ENCODE measurements at places on chromosomes 4 and X.

DNA sequence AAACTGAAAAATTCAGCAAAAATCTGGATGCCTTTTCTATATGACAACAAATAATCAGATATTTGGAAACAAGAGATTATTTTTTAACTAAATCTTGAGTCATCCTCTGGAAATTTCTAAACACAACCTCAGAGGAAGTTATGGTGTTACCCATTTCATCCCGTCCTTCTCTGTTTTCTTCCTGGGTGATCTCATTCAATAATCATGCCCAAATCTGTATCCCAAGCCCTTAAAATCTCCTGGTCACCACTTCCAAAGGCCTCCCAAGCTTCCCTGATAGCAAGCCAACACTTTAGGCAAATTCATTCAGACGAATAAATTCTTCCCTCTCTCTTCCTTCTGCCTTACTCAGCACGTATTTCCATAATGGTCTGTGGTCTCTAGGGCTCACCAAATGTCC is 9.7 kb upstream of the SORCS2 start:
- no peak for DNase-seq

DNA sequence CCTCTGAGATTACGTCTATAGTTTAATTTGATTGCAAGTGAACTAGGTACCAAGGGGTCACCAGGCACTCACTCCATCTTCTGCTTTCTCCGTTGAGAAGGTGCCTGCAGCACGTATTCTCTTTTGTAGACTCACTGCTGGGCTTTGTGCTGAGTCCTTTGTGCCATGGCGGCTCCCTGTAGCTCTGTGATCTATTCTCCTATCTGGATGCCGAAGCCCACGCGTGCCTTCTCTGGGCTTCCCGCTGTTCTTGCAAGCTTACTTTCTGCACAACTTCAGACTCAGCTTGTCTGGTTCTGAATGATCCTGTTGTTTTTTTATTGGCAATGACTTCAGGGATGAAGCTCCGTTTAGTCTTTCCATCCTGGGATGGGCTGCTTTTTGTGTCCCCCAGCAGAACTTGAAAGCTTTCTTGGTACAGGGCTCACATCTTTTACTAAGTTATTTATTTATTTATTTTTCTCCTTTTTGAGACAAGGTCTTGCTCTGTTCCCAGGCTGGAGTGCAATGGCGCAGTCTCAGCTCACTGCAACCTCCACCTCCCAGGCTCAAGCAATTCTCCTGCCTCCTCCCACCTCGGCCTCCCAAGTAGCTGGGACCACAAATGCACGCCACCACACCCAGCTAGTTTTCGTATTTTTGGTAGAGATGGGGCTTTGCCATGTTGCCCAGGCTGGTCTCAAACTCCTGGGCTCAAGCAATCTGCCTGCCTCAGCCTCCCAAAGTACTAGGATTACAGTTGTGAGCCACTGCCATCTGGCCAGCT is 100.9 kb upstream of the NKX1-1 start:
- no peak for DNase-seq

DNA sequence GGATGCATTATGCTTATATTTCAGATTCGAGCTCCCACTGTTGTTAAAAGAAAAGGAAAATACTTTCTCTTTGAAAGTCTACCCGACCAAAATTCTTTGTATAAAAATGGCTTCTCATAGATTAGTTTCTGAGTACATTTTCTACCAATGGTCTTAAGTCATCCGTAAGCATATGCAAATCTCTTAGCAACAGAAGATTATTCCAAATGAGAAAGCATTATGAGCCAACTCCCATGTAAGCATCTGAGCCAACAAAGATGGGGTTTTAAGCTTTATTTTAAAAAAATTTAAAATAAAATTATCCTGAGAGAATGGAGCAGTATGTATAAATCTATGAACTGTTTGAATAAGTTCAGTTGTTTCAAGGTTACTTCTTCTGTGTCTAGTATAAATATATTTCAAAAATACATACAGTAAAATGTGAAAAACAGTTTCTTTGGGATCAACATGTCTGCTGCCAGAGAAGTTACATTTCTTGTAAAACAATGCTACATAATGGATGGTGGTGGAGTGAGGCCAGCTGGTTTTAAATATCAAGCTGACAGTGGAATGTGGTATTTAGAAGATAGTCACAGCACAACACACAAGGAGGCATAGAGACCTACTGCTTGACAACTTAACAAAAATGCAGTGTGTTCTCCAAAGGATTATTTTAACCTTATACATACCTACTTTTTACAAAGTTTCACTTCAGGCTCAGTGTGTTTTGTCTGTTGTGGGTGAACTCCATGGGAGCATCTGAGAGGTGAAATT is 199.5 kb upstream of the DIPK2B start:
- no peak for DNase-seq

DNA sequence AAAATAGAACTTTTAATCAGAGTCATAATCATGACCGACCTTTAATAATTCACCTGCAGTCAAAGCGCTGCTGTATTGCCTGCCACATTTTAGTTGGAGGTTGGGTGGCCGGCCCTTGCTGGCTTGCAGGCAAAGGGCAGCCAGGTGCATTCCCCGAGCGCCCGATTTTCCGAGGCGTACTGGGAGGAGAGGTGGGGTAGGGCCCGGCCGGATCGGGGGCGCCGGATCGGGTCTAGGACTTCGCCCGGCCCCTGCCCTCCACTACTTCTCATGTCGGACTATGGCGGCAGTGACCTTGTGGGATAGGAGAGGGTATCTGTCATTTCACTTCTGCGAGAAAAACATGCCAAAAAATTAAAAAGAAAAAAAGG is 2.5 kb upstream of the RS1 start:
- DNase-seq: peak; percentile 2

- no peak for DNase-seq
Observed at GRCh38 chr4:6437826-6438238, 34.6 kb downstream of the PPP2R2C start.

GRCh38 chr4:38993683-38994082 is 38.5 kb downstream of the TMEM156 start:
- DNase-seq: no peak

All from stimulated activated CD8-positive, alpha-beta memory T cell treated with anti-CD3 and anti-CD28 coated beads, Interleukin-7, amount 100 ng/mL, for 4 hours (primary cell).